ENCODE measurements at places on chromosomes 13 and 19. TPM values are rescaled to one million over a fixed set of nuclear protein-coding genes. Genes with fewer than 3 reads are reported as not detected.

ADPRHL1 gene
- total RNA-seq = 0.53 TPM

CD177 gene
- not detected for total RNA-seq

FXYD1 gene
- 4.8 TPM for total RNA-seq

ZNF566 gene
- 23.1 TPM for total RNA-seq

DNA sequence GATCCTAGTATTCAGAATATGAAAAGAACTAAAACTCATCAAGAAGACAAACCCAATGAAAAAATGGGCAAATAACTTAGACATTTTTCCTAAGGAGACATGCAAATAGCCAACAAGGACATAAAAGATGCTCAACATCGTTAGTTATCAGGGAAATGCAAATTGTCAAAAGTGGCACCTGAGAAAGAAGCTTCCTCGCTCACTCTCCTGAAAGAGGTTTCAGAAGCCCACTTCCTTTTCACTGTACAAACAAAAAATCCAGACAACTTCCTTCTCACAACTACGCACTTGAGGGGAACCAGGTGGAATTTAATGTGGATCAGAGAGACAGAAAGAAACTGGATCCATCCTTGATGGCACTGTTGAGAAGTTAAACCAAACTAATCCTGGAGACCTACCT is 41.5 kb downstream of the KLF12 start:
- no peak overlapping the region for H3K4me3 ChIP-seq
- H3K36me3 ChIP-seq = no peaks in the 10 kb centered on the region
- DNase-seq = no peak
- H3K27ac ChIP-seq = peak overlapping the region; percentile 55

DNA sequence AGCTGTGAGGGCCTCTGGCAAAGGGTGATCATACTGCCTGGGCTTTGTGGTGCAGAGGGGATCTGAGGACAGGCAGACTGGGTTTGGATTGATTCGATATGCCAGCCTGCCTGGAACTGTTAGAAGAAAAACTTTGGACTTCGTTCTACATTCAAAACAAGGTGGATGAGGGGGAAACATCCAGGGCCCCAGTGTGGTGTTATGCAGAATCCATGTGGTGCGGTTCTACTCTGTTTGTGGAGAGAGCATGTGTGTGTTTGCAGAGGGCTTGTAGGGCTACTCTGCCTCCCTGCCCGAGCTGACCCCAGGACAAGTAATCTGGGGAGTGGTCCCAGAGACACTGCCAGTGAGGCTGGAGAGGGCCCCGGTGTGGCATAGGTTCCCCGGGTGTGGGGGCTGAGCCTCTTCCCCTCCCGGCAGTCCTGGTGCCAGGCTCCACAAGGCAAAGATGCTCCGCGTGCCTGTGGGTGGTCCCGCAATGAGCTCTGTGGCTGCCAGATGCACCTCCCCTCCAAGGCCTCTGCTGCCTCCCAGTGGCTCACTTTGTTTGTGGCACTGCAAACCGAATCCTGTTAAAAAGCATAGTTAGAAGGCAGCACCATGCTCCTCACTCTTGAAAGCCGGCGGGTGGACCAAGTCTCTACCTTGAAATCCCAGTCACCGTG is 22.3 kb upstream of the TFDP1 start:
- no peaks in the 10 kb centered on the region for H3K36me3 ChIP-seq
- H3K4me3 ChIP-seq = no peak overlapping the region
- DNase-seq = peak; percentile 39
- peaks cover 32% of the 10 kb centered on the region for H3K27me3 ChIP-seq
- H3K27ac ChIP-seq = no peak overlapping the region

HS6ST3 gene
- total RNA-seq = not detected

TMEM143 gene
- 29.7 TPM for total RNA-seq

ZSCAN4 gene
- total RNA-seq = not detected

DNA sequence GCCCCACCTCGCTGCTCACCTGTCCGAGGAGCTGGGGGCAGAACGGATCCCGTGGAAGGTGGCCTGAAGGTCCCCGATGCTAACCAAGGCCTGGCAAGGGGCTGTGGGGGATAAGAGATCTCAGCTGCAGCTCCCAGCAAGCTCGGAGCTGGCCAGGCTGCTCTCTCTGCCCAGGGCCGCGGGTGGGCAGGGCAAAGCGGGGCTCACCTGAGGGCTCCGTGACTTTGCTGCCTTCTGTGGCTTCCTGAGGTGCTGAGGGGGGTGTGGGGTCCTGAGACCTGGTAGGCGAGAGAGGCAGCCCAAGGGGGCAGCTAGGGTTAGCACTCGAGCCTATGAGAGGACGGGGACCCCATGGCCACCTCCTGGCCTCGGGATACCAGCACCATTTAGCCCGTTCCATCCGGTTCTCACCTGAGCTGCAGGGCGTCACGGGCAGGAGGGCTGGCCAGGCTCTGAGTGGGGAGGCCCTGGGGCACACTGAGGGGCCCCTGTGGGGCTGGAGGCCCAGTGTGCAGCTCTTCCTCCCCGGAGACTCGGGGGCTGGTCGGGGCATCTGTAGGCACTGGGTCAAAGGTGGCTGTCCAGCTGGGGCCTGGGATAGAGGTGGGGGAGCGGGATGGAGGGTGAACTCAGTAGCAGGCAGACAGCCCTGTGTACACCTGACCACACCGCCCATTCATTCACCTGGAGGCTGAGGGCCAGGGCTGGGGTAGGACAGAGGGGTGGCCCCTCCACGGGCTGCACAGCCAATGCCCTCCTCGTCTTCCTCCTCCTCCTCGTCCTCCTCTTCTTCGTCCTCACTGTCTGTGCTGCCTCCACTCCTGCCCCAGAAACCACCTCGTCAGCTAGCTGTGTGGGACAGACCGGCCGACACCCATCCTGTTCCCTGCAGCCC is 3.1 kb upstream of the TMEM86B start:
- no peaks in the 10 kb centered on the region for H3K4me1 ChIP-seq
- H3K36me3 ChIP-seq = peaks cover 89% of the 10 kb centered on the region
- no peak overlapping the region for H3K4me3 ChIP-seq
- no peaks in the 10 kb centered on the region for H3K27me3 ChIP-seq
- no peak overlapping the region for H3K27ac ChIP-seq

- no peak for DNase-seq
- no peak overlapping the region for H3K4me3 ChIP-seq
- H3K27me3 ChIP-seq = no peaks in the 10 kb centered on the region
These were observed 122.0 kb upstream of the FNDC3A start for GRCh38 chr13:48853728-48854102.

UNC13A gene
- 0.13 TPM for total RNA-seq

DNA sequence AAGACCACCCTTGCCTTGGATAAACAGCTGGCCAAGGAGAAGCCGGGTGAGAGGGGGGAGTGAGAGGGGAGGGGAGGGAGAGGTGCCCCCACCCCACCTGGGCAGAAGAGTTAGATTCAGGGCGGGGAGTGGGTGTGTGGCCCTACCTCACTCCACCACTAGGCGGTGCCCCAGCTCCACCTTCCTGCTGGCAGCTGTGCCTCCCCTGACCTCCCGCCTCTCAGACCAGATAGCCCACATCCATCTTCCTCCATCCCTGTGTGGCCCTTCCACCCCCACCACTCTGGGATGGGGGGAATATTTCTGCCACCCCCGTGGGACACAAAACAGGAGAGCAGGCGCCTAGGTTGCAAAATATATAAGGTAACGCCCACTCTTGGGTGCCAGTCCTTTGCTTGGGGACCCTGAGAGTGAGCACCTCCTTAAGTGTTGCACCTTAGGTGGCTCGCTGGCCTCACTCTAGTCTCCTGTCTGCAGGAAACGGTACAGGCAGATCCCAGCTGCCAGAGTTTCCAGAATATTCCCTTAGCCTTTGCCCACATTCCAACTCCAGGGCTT is 13.8 kb upstream of the EHD2 start:
- peak; percentile 25 for DNase-seq
- H3K27me3 ChIP-seq = no peaks in the 10 kb centered on the region
- H3K4me1 ChIP-seq = peaks cover 6% of the 10 kb centered on the region
- H3K36me3 ChIP-seq = peaks cover 11% of the 10 kb centered on the region

DNA sequence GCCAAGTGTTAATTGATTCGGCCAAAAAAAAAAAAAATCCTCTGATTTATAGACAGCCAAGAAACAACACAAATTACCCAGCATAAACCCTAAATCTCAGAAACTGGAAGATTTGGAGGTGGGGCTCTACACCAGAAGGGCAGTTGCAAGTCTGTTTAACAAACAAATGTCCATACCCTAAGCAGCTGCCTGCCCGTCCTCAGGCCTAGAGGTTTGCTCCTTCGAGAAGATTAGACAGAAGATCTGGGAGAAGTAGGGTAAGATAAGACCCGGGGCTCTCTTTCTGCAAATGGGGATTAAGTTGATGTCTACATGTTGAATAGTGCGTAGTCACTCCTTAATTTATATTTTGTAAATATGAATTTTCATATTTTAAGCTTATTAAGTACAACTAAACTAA is 3.4 kb upstream of the N4BP2L1 start:
- no peak overlapping the region for H3K27ac ChIP-seq
- no peak for DNase-seq
- peaks cover 2% of the 10 kb centered on the region for H3K36me3 ChIP-seq
- H3K4me3 ChIP-seq = no peak overlapping the region
- H3K4me1 ChIP-seq = peaks cover 18% of the 10 kb centered on the region
- H3K27me3 ChIP-seq = no peaks in the 10 kb centered on the region

GRCh38 chr13:26923824-26924605 is 163.4 kb upstream of the GPR12 start:
- no peaks in the 10 kb centered on the region for H3K4me1 ChIP-seq
- no peak overlapping the region for H3K27ac ChIP-seq
- H3K27me3 ChIP-seq = peaks cover 37% of the 10 kb centered on the region
- no peaks in the 10 kb centered on the region for H3K36me3 ChIP-seq
- DNase-seq = no peak
- H3K4me3 ChIP-seq = no peak overlapping the region

DNA sequence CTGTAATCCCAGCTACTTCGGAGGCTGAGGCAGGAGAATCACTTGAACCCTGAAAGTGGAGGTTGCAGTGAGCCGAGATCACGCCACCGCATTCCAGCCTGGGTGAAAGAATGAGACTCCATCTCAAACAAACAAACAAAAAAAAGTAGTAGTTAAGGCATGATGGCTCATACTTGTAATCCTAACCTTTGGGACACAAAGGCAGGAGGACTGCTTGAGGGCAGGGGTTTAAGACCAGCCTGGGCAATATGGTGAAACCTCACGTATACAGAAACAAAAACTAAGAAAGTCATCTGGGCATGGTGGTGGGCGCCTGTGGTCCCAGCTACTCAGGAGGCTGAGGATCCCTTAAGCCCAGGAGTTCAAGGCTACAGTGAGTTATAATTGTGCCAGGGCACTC is 1.8 kb downstream of the DNMT1 start:
- H3K27ac ChIP-seq = no peak overlapping the region
- no peaks in the 10 kb centered on the region for H3K27me3 ChIP-seq
- H3K4me3 ChIP-seq = no peak overlapping the region

- H3K4me1 ChIP-seq = no peaks in the 10 kb centered on the region
- DNase-seq = no peak
- H3K27ac ChIP-seq = no peak overlapping the region
- no peaks in the 10 kb centered on the region for H3K27me3 ChIP-seq
- no peaks in the 10 kb centered on the region for H3K36me3 ChIP-seq
- H3K4me3 ChIP-seq = no peak overlapping the region
These were observed 861.1 kb downstream of the GPC5 start for GRCh38 chr13:92259523-92259922.

GRCh38 chr19:13700621-13701020 is 63.7 kb upstream of the MRI1 start:
- peaks cover 5% of the 10 kb centered on the region for H3K27me3 ChIP-seq
- H3K36me3 ChIP-seq = no peaks in the 10 kb centered on the region
- no peak overlapping the region for H3K27ac ChIP-seq
- H3K4me3 ChIP-seq = no peak overlapping the region
- H3K4me1 ChIP-seq = no peaks in the 10 kb centered on the region

DNA sequence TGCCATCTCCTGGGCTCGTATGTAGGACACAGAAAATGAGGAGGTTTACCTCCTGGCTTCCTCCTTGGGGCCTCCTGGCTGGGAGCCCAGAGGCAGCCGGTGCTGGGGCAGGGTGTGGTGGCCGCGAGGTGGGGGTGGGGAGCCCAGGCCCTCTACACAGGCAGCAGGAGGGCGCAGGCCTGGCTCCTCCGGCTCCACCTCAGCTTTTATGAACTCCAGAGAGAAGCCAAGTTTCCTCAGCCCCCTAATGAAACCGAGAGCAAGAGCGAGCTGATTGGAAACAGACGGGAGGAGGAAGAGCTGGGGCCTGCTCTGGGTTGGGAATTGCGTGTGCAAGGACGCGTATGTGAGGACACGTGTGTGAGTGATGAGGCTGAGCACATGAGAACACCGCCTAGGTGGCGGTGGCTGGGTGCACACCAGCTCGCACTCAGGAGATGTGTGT is 23.1 kb downstream of the LYL1 start:
- peaks cover 6% of the 10 kb centered on the region for H3K4me1 ChIP-seq
- no peaks in the 10 kb centered on the region for H3K27me3 ChIP-seq
- no peak overlapping the region for H3K27ac ChIP-seq
- no peak for DNase-seq

DNA sequence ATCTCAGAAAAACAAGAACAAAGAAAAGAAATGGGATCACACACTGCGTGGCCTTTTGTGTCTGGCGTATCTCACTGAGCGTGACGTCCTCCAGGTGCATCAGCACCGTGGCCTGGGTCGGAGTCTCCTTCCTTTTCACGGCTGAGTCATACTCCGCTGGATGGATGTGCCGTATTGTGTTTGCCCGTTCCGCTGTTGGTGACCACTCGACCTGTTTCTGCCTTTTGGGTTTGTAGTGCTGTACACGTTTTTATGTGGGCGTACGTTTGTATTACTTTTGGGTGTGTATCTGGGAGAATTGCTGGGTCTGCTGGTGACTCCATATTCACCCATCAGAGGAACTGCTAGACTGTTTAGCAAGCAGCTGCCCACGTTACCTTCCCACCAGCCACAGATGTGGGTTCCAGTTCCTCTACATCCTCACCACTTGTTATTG is 11.4 kb downstream of the ARID3A start:
- DNase-seq = peak; percentile 47
- H3K27me3 ChIP-seq = no peaks in the 10 kb centered on the region
- H3K36me3 ChIP-seq = no peaks in the 10 kb centered on the region
- H3K4me1 ChIP-seq = peaks cover 4% of the 10 kb centered on the region
- no peak overlapping the region for H3K4me3 ChIP-seq

DNA sequence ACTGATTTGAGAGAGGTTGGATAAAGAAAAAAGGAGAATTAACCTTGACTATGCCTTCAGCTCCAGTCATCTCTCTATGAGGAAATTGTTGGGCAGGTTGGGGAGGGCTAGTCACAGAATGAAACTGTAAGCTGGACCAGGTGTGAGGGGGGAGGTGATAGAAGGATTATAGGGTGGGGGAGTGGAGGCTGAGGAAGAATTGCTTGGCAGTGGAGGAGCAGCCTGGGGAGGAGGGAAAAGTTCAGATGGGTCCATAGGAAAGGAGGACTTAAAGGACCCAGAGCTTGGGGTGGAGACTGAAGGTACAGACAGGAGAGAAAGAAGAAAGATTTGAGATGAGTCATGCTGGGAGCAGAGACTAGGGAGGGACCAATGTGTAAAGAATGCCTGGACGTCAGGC is 8.2 kb upstream of the ZNF431 start:
- H3K36me3 ChIP-seq = no peaks in the 10 kb centered on the region
- H3K27me3 ChIP-seq = peaks cover 2% of the 10 kb centered on the region
- DNase-seq = no peak
- H3K4me3 ChIP-seq = no peak overlapping the region

GRCh38 chr13:48505597-48506091 is 27.2 kb downstream of the RCBTB2 start:
- peak overlapping the region; percentile 70 for H3K27ac ChIP-seq
- H3K36me3 ChIP-seq = no peaks in the 10 kb centered on the region
- H3K4me3 ChIP-seq = peak overlapping the region; percentile 52
- peaks cover 24% of the 10 kb centered on the region for H3K4me1 ChIP-seq
- H3K27me3 ChIP-seq = no peaks in the 10 kb centered on the region

Measured in T-cell (primary cell).